GM13976 (cell line): ENCODE measurements at places on chromosomes 6 and 20.

DNA sequence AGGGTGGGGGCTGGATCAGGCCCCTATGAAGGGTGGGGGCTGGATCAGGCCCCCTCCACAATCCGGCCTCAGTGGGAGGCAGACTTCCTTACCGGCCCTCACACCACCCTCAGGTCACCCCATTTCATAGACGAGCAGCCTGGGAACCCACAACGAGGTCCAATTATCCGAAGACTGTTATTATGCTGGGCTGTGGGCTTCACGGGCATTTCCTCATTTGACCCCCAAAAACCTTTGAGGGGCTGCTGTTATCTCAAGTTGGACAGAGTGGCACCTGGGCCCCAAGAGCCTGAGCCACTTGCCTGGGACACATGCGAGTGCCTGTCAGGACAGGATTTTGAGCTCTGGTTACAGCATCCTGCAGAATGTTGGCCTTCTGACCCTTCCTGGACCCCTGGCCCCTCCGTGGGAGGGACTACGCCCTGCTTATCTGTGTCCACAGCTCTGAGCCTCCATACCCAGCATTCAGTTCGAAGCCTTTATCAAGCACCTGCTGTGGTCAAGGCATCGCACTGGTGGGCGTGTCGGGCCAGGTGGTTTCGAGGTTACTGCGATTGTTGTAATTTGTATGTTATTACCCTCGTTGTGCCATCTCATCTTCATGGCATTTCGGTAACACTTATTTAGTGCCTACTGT is 34.5 kb upstream of the PCMTD2 start:
- DNase-seq = no peak

DNA sequence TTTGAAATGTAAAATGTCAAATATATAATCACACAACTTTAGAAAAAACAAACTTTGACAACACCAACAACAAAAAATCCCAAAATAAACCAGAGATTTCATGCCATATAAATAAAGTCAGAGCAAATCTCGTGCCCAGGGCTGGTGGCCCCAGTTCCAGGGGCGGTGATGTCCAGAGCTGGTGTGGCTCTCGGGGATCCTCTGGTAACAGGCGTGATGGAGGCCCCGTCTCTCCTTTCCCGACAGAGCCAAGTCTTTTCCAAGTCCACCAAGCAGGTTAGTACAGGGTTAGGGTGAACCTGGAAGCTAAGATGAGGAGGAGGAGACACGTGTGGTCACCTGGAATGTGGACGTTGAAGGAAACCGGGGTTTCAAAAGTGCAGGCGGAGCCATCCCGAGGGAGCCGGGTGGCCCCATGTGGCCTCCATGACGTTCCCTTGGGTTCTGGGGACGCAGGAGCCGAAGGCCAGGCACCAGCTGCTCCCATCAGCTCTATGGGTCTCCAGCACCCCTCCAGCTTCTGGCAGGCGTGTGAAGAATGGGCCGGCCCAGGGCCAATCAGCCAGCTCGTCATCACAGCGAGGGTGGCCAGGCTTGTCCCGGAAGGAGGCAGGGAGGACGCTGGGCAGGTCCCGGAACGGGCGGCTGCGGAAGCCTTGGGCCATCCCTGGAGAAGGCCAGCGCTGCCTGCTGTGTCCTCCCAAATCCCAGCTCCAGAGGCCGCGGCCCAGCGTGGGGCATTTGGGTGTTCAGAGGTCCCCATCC is 202.5 kb downstream of the PREX1 start:
- no peak for DNase-seq

GRCh38 chr6:70380252-70380651 is 33.1 kb upstream of the FAM135A start:
- no peak for DNase-seq

- DNase-seq = no peak
These were observed 3.4 kb upstream of the ANGPT4 start for GRCh38 chr20:919491-919916.

DNA sequence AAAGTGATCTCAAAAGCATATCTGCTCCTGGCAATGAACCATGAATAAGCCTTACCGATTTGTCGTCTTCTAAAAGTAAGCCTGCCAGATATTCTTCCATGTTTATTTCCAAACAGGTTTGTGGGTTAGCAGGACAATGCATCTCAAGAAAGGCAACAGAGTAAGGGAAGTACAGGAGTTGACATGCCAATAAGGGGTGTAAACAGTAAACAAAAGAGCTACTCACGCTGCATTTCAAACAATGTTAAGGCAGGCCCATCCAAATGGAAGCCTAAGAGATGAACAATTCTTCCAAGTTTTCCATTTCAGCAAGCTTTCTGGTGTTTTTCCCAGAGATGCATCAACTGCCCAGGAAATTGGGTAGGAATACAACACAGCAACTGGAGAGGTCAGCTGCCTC is 27.8 kb upstream of the CRIP3 start:
- no peak for DNase-seq

GRCh38 chr6:122676688-122677087 is 66.5 kb downstream of the PKIB start:
- DNase-seq = no peak

- no peak for DNase-seq
These were observed 74.1 kb downstream of the SLC35B3 start for GRCh38 chr6:8361259-8361658.

GRCh38 chr20:3077618-3078134 is 6.3 kb downstream of the OXT start:
- DNase-seq = no peak

DNA sequence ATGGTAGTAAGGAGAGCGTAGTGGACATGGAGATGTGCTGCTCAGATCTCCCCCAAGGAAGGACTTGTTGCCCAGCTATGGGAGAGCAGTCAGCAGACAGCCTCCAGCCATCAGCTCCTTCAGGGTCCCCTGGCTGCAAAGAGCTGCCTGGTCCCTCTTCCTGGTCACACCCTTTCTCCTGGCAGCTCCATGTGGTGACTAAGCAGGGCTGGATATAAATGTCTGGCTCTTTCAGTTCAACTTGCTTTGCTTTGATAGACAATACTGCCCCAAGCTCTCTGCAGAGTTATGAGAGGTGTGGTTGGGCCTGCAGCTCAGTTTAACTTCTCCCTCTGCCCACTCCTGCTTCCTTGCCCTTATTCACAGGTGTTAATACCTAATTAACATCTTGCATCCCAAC is 64.1 kb upstream of the DDR1 start:
- no peak for DNase-seq

DNA sequence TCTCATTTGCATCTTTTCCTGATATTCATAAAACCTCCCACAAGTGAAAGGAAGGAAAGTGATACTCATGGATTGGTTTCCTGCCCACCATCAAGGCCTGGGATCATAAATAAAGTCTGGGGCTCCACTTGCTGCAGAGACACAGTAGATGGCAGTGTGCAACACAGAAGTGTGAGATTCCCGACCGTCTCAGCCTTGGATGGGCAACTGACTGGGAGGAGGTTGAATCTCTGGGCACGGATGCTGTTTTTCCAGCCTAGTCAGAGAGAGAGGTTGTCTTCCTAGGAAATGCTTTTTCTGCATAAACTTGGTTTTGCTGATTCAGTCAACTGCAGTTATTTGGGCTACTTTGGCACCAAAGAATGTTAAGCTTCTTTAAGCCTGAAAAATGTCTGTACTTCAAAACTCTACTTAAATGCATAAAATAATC is 9.9 kb upstream of the RFPL4B start:
- DNase-seq = no peak

- DNase-seq = no peak
These were observed 78.9 kb downstream of the TOX2 start for GRCh38 chr20:43993560-43993959.

- no peak for DNase-seq
These were observed 28.4 kb upstream of the NFATC2 start for GRCh38 chr20:51570739-51571459.

GRCh38 chr6:30725713-30726505 is 5.8 kb downstream of the TUBB start:
- no peak for DNase-seq

DNA sequence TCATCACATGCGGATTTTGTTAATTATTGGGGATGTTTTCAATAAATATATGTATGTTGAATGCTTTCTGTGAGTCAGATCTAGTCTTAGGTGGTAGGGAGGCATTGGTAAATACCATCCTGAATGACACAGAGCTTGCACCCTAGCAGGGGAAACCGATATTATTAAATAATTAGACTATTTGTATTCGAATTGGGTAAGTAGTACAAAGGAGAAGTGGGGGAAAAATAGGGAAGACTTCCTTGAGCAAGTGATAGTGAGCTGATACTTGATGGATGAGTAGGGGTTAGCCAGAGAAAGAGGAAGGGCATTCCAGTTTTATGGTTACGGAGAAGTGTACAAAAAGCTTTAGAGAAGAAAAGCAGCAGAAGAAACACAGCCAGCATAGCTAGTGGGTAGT is 1.5 kb downstream of the RIOK1 start:
- no peak for DNase-seq

GRCh38 chr20:2801286-2801728 is 880 bp upstream of the CPXM1 start:
- DNase-seq = no peak

GRCh38 chr6:14476793-14477531 is 359.4 kb downstream of the CD83 start:
- no peak for DNase-seq
